Activated CD8-positive, alpha-beta memory T cell treated with anti-CD3 and anti-CD28 coated beads for 1 hour (primary cell): ENCODE measurements at places on chromosomes 11 and 22.

- no peak for DNase-seq
Measured at GRCh38 chr11:72045849-72046248, 34.5 kb downstream of the NUMA1 start.

DNA sequence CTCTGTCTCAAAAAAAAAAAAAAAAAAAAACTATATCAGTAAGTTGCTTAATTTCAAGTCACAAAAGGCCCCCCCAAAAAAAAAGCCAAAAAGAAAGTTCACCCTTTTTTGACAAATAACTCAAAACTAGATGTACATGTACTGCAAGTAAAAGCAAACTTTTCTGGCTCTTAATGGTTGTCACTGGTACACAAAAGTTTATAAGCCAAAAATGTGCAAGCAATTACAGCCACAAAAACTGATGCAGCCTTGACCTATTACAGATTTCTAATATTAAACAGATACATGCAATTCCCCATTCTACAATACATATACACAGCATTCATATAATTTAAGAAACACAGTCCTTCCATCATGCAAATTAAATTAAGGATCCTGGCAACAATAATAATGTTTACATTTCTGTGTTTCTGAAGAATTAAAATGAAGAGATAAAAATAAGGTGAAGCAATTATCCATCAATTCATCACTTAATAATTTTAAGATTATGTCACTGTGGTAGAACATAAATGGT, 18.6 kb downstream of the PICALM start:
- DNase-seq, result no peak

DNA sequence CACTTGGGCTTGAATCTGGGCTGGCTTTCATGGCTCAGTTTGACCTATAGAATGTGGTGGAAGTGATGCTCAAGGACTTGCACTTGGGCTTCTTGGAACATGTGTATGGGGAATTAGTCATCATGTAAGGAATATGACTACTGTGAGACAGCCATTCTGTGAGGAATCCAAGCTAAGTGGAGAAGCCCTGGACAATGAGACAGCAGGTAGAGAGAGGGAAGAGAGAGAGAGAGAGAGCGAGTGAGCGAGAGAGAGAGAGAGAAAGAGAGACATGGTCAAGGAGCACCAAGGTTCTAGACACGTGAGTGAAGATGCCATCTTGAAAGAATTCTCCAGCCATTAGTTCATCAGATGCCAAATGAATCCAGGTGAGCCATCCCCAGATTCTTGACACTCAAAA, 261.6 kb upstream of the SORL1-AS1 start:
- no peak for DNase-seq

GRCh38 chr11:31479066-31479465, 30.4 kb downstream of the IMMP1L start:
- no peak for DNase-seq

DNA sequence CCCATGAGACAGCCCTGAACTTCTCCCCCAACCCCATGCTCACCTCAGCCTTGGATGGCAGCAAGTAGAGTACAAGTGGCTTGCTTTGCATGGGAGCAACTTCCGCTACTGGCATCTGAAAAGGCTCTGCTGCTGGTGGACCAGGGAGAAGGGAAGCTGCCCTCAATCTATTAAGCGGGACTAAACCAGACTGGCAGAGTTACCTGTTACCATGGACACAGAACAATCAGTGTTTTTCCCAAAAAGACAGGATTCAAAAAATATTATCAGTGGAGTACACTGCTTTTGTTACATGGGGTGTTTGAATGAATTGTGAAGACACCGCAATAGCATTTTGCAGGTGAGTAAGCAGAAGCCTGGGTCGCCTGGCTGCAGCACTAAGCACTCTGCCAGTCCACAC, 631.4 kb upstream of the B3GAT1 start:
- no peak for DNase-seq

DNA sequence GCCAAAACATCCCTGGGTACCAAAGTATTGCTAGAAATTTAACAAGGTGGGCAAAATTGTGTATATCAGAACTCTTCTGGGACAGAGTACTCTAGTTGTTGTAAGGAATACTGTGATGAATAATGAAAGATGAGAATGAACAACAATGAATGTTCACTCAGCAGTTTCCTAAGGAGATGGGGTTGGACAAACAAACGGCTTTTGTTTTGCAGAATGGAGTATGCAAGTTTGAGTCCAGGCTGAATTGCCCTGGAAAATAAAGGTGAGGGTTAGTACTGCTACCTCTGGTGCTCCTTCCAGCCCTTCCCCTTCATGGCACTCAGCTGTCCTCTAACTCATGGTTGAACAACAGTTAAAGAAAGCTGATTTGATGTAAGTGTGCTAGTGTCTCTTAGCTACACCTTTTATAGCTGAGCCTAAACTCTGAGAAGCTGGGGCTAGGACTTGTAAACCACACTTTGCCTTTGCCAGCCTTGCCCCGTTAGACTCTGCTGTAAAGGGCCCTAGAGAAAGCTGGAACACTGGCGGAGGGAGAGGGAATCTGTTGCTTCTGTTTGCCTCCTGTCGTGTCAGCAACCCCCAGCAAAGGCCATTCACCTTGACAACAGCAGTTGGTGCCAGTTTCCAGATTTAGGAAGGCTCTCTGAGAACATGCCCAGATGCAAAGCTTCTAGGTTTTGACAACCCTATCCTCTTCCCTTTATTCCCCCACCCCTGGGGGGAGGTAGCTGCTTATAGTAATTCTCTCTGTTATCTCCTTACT, 41.2 kb upstream of the POLD3 start:
- no peak for DNase-seq

GRCh38 chr11:132206993-132207392, 836.6 kb downstream of the NTM start:
- DNase-seq, result no peak

GRCh38 chr22:47021371-47022074, 259.1 kb downstream of the TBC1D22A start:
- no peak for DNase-seq

- no peak for DNase-seq
Measured at GRCh38 chr22:27719036-27719347, 82.6 kb downstream of the MN1 start.

GRCh38 chr11:82315093-82315492, 418.6 kb downstream of the FAM181B start:
- DNase-seq, result no peak

- DNase-seq, result no peak
Measured at GRCh38 chr11:85682330-85683305, 3.4 kb downstream of the CCDC89 start.

DNA sequence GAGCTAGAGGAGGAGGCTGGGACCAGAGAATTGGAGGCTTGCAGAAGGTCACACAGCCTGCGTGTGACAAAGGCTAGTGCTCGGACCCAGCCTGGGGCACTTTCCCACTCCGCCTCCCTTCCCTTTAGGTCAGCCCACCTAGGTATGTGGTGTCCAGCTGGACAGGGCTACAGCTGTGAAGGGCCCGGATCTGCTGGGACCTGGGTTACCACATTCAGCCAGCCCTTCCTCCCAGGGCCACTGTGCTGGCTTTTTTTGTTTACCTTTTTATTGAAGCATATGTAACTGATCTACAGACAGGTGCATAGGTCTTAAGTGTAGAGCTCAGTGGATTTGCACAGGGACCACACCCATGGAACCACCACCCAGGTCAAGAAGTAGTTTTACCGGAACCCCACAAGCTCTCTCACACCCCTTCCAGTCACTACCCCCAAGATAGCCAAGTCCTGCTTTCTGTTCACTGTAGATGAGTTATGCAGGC, 8.7 kb downstream of the CAPN5 start:
- DNase-seq, result no peak

- no peak for DNase-seq
Measured at GRCh38 chr11:86157797-86158378, 86.7 kb upstream of the EED start.

- no peak for DNase-seq
Measured at GRCh38 chr11:8610532-8611116, 16.6 kb upstream of the STK33 start.

DNA sequence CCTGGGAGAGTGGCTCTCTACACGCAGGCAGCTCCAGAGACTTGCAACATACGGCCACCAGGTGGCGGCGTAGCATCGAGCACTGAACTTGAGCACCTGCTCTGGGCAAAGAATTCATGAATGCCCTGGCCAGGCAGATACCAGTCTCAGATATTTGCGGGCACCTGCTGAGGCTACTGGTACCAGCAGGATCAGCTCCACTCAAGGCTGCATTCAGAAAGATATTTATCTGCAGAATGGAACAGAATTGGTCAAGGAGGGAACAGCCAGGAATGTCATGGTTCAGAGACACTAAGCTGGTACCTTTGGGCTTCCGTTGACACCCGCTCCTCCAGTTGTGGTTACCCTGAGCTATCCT, 10.8 kb upstream of the CCDC86 start:
- DNase-seq, result peak; percentile 50

DNA sequence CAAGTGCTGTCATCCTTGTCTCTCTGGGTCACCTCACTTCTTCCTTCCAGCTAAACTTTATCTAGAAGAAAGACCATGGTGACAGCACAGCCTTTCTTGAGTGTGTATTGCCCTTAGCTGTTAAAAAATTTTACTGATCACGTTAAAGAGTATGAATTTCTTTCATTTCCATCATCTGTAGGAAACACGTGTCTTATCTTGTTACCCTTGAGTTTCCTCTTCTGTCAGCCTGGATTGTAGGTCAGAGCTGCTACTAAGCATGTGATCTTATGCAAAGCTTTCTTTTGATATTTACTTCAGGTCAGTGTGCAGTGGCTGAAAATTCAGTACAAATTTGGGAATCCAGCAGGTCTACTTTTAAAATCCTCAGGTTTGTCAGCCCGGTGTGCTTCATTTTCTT, 512.2 kb upstream of the ARHGAP42 start:
- DNase-seq, result no peak

- DNase-seq, result no peak
Measured at GRCh38 chr22:39925273-39925672, 24.4 kb downstream of the GRAP2 start.

GRCh38 chr11:12251666-12252560, 125.5 kb upstream of the PARVA start:
- DNase-seq, result no peak

GRCh38 chr11:13033760-13034533, 24.8 kb downstream of the RASSF10 start:
- DNase-seq, result no peak

DNA sequence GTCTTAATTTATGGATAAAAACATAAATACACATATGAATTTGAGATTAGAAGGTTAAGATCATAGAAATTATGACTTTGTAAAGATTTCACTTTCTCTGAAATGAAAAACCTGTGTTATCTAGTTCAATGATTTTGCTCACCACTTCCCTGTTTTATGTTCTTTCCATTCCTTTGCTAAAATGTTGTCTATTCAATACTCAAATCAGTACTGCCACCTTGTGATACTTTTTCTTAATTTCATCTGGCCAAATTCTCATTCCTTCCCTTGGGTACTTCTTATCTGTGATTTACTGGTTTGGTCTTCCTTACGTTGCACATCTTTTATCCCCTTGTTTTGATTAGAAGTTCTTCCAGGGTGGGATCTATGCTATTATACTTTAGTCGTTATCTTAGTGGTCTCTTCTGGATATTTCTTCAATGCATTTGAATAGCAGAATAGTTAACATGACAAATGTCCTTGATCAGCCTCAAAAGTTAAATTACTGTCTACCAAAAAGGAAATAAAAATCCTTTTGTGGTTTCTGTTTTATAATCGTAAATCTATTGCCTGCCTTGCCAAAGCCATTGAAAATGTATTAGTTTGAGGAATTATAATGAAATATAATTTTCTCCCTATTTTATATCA, 197.0 kb downstream of the PGR start:
- DNase-seq, result no peak

DNA sequence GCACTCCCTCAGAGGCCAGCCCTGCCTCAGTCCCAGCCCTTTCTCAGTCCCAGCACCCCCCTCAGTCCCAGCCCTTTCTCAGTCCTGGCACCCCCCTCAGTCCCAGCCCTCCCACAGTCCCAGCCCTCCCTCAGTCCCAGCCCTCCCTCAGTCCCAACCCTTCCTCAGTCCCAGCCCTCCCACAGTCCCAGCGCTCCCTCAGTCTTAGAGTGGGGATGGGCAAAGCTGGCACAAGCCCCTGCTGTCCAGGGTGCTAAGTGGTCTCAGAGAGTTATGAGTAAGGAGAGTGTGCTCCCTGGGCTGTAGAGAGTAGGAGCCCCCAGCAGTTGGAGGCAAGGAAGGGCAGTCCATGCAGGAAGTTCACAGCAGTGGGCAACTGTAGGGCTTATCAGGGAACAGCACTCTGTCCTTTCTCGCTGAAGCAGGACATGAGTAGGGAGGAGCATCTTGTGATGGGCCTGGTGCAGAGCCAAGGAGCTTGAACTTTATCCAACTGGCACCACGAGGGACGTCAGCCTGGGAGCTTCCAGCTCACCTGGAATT, 51.4 kb upstream of the CRYBB3 start:
- DNase-seq, result no peak

DNA sequence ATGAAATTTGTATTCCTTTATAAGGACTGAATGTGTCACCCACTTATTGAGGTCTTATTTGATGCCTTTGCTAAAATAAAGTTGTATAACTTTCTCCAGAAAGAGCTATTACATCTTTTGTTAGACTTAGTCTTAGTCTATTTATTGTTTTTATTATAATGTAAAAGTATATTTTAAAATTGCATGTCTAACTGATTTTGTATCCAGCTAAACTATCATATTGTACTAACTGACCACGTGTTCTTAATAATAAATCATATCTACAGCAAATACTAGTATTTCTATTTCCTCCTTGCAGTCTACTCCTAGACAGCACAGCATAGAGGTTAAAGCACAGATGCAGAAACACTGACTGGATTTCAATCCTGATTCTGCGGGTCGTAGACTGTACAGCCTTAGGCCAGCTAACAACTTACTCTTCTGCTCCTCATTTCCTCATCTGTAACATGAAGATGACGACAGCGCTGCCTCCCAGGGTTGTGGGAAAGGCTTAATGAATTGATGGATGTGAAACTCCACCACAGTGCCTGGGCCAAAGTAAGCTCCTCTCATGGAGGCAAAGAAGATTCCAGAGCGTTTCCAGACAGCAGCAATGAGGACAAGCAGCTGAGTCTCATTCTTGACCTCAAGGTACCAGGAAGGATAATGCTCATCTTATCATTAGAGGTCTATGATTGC, 13.2 kb downstream of the IFITM10 start:
- no peak for DNase-seq

GRCh38 chr22:30210235-30210909, 36.2 kb downstream of the LIF start:
- DNase-seq, result no peak

GRCh38 chr11:2106583-2107209, 32.5 kb downstream of the IGF2 start:
- DNase-seq, result no peak

GRCh38 chr11:16784097-16784496, 45.6 kb downstream of the C11orf58 start:
- DNase-seq, result no peak

GRCh38 chr22:46684706-46685105, 53.3 kb downstream of the CERK start:
- no peak for DNase-seq

- no peak for DNase-seq
Measured at GRCh38 chr11:8087185-8087584, 6.2 kb downstream of the TUB start.
